ENCODE measurements at places on chromosomes 11 and 22. TPM values are rescaled to one million over a fixed set of nuclear protein-coding genes. Genes with fewer than 3 reads are reported as not detected.

The LGR4 gene
- 2.2 TPM for polyA plus RNA-seq

The MS4A3 gene
- polyA plus RNA-seq: 0.20 TPM

The PATE1 gene
- polyA plus RNA-seq: not detected

- DNase-seq: no peak
Observed at GRCh38 chr11:120358729-120359128, 22.5 kb downstream of the ARHGEF12 start.

GRCh38 chr11:21007297-21007696, 337.9 kb downstream of the NELL1 start:
- no peak for DNase-seq

GRCh38 chr22:24587948-24588347, 4.9 kb downstream of the LRRC75B start:
- DNase-seq: no peak

GRCh38 chr11:124445646-124446150, at the start of gene OR8B8:
OR8B8 (minus strand) TSS chr11:124445696; CDS start chr11:124441085, 4,611 bp downstream.
- no peak for DNase-seq
